ENCODE measurements at places on chromosomes 16 and 17. TPM values are rescaled to one million over a fixed set of nuclear protein-coding genes. Genes with fewer than 3 reads are reported as not detected.

Gene NXPH3
- total RNA-seq = 0.20 TPM

- no peak for DNase-seq
Observed at GRCh38 chr17:11122908-11123307, 118.1 kb upstream of the SHISA6 start.

GRCh38 chr17:78634154-78634553 is 57.0 kb upstream of the DNAH17 start:
- no peak for DNase-seq

- no peak for DNase-seq
Observed at GRCh38 chr16:85329059-85329812, 217.0 kb upstream of the CIBAR2 start.
